Esophagus mucosa (tissue), 1 donor: ENCODE measurements at places on chromosomes 16 and 17.

- ATAC-seq = no peak
These were observed 18.6 kb upstream of the NDRG4 start for GRCh38 chr16:58481226-58481869.

DNA sequence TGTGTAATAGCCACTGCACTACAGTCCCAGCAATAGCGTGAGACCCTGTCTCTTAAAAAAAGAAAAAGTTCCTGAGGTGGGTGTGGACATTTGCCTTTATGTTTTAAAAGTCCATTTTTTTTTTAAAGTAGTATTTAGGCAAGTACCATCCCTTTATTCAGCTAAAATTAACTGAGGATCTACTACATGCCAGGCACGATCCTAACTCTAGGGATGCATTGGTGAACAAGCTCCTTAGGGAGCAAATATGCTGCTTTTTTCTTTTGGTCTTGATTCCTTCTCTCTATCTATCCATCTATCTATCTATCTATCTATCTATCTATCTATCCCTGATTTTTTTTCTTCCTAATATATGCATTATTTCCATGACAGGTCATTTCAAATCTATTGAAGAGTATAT, 44.7 kb downstream of the CMTM3 start:
- ATAC-seq = no peak

DNA sequence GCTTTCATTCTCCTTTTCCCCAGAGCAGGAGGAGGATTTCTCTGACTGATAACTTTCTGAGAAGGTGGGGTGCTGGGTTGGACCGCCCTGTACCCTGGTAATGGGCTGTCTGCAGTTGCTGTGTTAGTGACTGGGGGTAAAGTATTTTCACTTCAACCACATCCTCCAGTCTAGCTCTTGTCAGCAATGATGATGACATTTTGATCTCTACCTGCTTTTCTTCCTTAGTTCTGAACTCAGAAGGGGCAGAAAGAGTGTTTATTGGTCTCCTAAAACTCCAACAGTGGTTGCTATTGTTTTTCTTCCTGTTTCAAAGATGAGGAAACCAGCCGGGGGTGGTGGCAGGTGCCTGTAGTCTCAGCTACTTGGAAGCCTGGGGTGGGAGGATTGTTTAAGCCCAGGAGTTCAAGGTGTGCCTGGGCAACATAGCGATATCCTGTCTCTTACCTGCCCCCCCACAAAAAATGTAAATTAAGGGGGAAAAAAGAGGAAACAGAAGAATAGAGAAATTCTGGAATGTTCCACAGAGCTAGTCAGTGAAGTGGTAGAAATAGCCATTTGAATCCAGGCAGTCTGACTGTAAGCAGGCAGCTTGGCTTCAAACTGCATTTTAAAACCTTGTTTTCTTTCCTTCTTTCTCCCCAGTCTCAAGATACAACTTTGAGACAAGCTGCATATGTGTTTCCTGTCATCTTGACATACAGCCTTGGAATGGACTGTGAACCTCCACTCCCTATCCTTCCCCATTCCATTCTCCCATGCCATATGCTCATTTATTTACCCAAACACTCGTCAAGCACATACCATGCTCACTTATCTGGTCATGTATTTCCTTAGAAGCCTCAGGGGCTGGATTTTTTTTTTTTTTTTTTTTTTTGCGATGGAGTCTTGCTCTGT, 3.3 kb upstream of the N4BP1 start:
- peak; percentile 32 for ATAC-seq

GRCh38 chr16:50152351-50152806, 727 bp upstream of the TENT4B start:
- ATAC-seq = peak; percentile 50

GRCh38 chr16:3832668-3833067, 47.8 kb downstream of the CREBBP start:
- no peak for ATAC-seq

DNA sequence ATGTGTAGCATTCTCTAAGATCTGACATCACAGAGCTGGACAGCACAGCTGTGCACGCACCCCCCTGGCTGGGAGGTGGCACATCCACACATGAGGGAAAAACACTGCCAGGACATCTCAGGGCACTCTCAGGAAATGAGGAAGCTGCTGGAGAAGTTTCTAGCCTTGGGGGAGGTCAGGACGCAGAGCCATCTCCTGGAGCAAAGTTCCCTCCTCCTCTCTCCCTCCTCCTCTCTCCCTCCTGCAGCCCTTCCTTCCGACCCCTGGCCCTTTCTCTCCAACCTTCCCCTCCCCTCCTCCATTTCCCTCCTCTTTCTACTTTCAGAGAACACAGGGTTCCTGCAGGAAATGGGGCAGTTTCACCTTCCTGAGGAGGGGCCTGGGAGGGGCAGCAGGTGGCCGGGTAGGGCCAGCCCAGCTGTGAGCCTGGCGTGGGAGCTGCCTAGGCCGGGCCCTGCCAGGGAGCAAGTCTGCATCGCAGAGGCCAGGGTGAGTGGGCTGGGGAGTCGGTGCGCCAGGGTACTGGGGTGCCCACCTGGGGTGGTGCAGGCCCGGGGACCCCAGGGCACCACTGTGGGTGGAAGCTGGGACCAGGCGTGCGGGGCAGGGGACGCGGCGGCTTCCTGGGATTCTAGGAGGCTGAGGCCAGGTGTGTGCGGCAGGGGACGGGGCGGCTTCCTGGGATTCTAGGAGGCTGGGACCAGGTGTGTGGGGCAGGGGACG, at the start of gene DPEP1:
Gene DPEP1, plus strand, starts transcription at position 412 of the 723 bp plus-strand sequence. CDS start 16,769 bp downstream, outside the sequence.
- ATAC-seq = no peak

DNA sequence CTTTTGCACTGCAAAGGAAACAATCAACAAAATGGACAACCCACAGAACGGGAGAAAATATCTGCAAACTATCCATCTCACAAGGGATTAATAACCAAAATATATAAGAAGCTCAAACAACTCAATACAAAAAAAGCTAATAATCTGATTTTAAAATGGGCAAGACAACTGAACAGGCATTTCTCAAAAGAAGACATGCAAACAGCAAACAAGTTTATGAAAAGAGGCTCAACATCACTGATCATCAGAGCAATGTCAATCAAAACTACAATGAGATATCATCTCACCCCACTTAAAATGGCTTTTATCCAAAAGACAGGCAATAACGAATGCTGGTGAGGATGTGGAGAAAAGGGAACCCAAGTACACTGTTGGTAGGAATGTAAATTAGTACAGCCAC, 34.8 kb downstream of the SYNRG start:
- ATAC-seq = no peak

- no peak for ATAC-seq
These were observed 9.8 kb upstream of the KIF19 start for GRCh38 chr17:74316220-74316619.

DNA sequence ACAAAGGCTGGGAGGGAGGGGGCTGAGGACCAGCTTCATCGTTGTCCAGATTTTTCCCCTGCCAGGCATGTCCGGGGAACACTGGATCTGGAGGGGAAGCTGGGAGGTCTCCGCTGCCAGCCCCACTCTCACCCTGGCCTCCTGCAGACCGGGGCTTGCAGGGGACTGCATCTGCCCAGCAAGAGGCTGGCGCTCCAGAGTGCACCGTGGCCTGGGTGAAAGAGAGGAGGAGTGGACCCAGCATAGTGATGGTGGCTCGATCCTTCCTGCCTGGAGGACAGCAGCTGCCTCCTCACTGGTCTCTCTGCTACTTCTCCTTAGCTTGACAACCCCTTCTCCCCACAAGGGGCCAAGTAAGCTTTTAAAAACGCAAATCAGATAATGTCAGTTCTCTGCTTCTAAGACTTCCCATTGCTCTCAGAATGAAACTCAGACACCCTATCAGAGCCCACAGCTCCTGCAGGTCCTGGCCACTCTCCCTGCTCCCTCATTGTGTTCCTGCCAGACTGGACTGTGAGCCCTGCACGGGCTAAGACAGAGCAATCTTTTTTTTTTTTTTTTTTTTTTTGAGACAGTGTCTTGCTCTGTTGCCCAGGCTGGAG, 15.0 kb downstream of the CPNE2 start:
- ATAC-seq = no peak

- ATAC-seq = no peak
These were observed 32.7 kb upstream of the CRHR1 start for GRCh38 chr17:45751466-45751865.

GRCh38 chr17:52376137-52376536, 217.6 kb upstream of the CA10 start:
- ATAC-seq = no peak

GRCh38 chr17:10063730-10064241, 134.6 kb downstream of the GAS7 start:
- ATAC-seq = peak; percentile 25

DNA sequence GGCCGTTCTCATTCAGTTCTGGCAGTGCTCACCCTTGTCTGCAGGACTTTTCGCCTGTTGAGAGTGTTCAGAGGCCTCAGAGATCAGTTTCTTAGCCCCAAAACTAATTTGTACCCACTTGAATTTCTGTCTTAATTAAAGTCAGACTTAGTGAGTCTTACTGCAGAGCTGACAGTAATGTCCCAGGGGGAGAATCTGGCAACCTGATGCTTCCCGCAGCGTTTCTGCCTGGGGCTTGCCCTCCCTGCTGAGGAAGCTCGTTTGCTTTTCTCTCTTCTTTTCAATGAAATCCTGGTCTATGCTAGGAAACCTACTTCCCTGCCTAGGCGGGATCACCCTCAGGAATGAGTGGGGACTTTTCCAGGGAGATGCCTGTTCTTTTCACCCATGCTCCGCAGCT, 25.3 kb downstream of the DBNDD1 start:
- ATAC-seq = no peak

DNA sequence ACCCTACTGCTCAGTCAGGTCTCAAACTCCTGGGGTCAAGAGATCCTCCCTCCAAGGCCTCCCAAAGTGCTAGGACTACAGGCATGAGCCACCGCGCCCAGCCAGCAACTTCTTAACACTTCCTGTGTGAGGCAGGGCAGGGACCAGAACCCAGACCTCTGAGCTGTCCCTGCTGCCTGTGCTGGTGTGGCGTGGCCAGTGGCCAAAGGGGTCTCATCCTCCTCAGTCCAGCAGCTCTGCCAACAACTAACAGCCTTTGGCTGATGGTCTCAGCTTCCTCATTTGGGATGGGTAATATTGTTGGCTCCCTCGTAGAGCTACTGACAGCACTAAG, 1.4 kb upstream of the LLGL1 start:
- ATAC-seq = no peak

DNA sequence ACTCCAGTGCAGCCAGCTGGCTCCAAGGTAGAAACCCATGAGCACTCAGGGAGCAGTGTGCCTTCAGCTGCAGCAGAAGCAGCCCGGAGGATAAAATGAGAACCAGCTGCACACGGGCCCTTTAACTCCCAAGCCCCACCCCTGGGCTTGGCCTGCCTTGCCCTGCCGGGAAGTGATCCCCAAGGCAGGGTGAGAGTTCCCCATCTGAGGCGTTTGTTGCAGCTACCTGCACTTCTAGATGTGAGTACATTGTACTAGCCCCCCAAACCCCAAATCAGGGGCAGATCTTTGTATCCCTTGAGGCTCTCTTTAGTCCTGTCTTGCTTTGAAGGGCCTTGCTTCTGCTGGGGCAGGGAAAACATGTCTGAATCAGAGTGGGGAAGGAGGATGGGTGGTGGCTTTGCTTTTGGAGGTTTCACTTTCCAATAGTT, at the start of gene MVP:
Gene MVP, plus strand, starts transcription at position 192 of the 431 bp plus-strand sequence. CDS start 10,088 bp downstream, outside the sequence.
- peak; percentile 50 for ATAC-seq

DNA sequence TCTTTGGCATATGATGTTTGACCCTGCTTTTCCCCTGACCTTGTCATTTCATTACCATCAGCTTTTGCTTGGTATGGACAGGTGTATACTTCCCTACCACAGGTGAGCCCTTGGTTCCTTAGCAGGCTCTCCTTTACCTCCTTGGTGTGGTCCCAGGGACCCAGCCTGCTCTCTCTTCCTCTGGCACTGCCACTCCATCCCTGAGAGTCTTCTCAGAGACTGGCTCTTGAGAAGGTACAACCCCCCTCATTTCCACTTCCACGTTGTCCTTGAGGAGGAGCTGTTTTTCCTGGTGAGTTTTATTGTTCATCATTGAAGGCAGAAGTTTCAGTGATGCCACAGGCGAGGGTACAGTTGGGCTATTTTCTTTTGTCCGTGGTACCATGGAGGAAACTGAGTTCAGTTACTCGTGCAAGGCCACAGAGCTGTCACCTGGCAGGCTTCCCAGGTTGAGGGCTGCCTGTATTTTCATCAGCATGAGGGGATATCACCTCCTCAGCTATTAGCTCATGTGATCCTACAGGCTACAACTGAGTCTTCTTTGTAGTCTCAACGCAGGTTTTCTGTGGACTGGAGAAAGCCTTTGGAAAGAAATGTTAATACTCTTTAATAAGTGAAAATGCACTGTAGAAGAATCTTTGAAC, 52.3 kb downstream of the MSI2 start:
- no peak for ATAC-seq

- no peak for ATAC-seq
These were observed 2178.3 kb downstream of the TP53TG3F start for GRCh38 chr16:35637683-35638082.

DNA sequence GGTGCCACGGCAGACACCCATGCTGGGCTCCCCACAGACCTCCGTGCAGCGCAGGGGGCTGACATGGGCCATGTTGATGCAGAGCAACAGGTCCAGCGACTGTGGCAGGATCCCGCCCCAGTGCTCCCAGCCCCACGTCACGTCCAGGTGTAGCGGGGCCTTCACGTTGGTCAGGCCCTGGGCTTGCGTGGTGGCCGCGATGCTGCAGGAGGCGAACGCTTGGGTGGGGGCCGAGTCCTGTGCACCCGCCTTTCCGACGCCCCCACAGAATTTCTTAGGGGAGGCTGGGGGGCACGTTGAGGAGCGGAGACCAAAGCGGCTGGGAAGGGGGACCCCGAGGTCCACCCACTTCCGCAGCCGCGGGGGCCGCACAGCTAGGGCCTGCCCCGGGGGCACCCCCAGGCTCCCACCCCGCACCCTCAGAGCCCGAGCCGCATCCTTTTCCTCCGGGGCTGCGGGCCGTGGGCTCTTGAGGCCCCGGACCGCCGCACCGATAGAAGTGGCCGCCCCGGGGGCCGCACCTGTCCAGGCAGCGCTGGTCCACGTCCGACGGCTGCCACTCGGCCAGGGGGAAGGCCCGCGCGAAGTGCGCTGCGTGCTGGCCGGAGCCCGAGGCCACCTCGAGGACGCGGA, 416 bp downstream of the METTL26 start:
- no peak for ATAC-seq

- ATAC-seq = no peak
These were observed 84.5 kb downstream of the MRM3 start for GRCh38 chr17:866568-867103.

DNA sequence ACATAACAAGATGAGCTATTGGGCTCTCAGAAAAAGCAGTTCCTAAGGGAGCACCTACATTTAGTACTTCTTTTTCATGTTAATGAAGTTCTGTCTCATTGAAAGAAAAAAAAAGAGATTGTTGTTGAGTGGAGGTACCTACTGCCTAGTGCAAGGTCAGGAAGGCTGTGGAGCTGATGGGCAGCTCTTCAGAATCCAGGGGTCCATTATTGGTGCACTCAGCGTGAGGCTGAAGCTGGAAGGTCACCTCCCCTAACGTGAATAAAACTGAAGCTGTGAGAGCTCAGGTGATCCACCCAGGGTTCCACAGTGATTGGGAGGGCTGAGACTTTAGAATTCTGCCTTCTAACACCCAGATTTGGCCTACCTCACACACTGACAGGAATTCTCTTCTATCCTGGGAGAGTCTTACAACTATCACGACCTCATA, 153.9 kb upstream of the TBX2 start:
- ATAC-seq = no peak

GRCh38 chr17:7250695-7251627, 573 bp downstream of the CTDNEP1 start:
- peak; percentile 17 for ATAC-seq

GRCh38 chr17:42453439-42453838, 5.2 kb upstream of the ATP6V0A1 start:
- no peak for ATAC-seq

- ATAC-seq = no peak
These were observed 18.0 kb downstream of the ADAM11 start for GRCh38 chr17:44776628-44777393.

GRCh38 chr16:53882310-53882709, 178.4 kb downstream of the FTO start:
- no peak for ATAC-seq
